ENCODE measurements at places on chromosomes 16 and 17.

DNA sequence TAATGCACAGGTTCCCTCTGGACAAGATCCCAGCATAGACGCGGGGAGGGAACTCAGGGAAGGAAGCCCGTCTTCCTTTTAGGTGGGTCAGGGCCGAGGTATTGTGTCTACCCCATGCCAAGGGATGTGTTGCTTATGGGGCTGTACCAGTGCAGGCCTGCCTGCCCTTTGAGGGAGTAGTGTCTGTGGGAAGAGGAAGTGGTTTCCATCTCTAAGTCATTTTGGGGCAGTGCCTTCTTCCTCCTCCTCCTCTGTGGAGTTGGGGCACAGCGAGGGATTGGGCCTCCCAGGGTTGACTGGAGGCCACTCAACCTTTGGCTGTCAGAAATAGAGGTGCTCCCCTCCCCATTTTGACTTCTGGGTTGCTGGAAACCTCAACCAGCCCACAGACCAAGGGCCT is 26.5 kb downstream of the GJD3 start:
- no peak for DNase-seq

- DNase-seq: no peak
Measured at GRCh38 chr17:67379251-67379630, 2.2 kb downstream of the PITPNC1 start.

DNA sequence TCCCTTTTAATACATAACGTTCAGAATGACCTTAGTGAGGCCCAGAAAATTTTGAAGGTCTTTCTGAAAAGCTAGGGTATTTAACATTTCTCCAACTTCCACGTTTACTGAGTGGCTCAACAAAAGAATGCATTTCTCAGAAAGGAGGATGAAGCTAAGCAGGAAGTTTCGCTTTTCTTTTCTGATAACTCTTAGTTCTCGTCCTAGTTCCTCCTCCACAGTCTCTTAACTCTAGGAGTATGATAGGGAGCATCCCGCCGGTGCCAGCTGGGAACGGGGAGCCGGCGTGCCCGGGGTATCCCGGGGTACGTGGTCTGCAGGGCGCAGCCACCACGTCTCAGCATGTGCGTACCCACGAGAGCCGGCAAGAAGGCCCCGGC is 363 bp downstream of the KARS1 start:
- DNase-seq: no peak

GRCh38 chr17:69878661-69879060 is 196.4 kb upstream of the KCNJ16 start:
- no peak for DNase-seq

DNA sequence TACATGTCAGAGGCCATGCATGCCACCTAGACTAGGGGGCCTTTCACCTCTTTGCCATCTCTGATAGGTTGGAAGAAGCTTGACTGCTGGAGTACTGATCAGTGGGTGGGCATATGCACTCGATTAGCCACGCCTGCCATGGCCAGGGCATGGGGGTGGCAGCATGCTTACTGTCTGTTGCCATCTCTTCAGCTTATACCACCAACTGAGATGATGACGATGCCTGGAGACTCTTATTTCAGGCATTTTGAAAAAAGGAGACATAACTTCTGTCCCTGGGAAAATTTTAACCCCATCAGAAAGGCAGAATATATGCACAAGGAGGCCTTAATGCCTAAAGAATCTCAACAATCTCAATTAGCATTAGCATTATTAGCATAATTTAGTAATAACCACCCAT is 60.8 kb downstream of the MSI2 start:
- no peak for DNase-seq

All from COLO829 (cell line).